ENCODE measurements at places on chromosomes 1 and 21. TPM values are rescaled to one million over a fixed set of nuclear protein-coding genes. Genes with fewer than 3 reads are reported as not detected.
A peak's percentile ranks its signal among the peaks of the same experiment; 100 is the strongest.

- H3K4me3 ChIP-seq, result no peak overlapping the region
- H3K27me3 ChIP-seq, result no peaks in the 10 kb centered on the region
- DNase-seq, result no peak
Measured at GRCh38 chr1:91450260-91450659, 45.6 kb upstream of the HFM1 start.

Gene SHCBP1L
- total RNA-seq, result not detected

DNA sequence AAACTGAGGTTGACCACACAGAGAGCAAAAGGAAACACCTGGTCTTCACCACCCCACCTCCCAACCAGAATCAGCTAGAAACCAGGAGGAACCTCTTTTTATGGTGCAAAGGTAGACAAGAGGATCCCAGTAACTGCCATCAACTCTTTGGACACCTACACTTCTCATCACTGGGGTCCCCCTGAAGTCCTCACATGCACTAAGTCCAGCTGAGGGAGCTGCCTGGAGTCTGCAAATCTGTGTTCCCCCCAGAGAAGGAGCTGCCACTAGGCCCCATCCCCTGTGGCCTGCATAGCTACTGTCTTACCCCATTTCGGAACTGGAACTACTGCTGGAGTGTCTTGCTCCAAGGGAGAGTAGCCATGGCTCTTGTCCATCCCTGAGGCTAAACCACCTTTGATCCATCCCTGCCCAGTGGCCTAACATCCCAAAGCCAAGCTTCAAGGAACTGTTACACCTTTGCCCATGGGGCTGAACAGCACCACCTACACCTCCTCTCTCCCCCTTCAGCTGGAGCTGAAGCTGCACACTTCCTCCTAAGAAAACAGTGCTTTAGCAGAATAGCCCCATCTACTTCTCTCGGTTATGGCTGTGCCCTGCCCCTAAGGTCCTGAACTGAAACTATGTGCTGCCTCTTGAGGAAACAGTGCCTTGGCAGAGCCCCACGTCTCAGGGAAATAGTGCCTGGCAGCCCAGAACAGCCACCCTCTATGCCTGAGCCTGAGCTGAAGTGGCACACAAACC is 85.4 kb upstream of the CD53 start:
- H3K4me3 ChIP-seq, result no peak overlapping the region
- H3K4me1 ChIP-seq, result no peaks in the 10 kb centered on the region
- H3K27me3 ChIP-seq, result no peaks in the 10 kb centered on the region
- no peaks in the 10 kb centered on the region for H3K36me3 ChIP-seq
- DNase-seq, result peak; percentile 57

GRCh38 chr1:41053316-41053715 is 31.8 kb upstream of the SLFNL1 start:
- H3K4me3 ChIP-seq, result no peak overlapping the region
- DNase-seq, result no peak
- H3K36me3 ChIP-seq, result no peaks in the 10 kb centered on the region
- no peaks in the 10 kb centered on the region for H3K27me3 ChIP-seq

Gene SASS6
- 1.9 TPM for total RNA-seq

Gene ADGRL2
- total RNA-seq, result 12.0 TPM

- H3K4me1 ChIP-seq, result no peaks in the 10 kb centered on the region
- no peak overlapping the region for H3K27ac ChIP-seq
- DNase-seq, result no peak
- H3K27me3 ChIP-seq, result no peaks in the 10 kb centered on the region
- no peak overlapping the region for H3K4me3 ChIP-seq
- no peaks in the 10 kb centered on the region for H3K36me3 ChIP-seq
Measured at GRCh38 chr1:79235301-79236002, 228.9 kb upstream of the ADGRL4 start.

DNA sequence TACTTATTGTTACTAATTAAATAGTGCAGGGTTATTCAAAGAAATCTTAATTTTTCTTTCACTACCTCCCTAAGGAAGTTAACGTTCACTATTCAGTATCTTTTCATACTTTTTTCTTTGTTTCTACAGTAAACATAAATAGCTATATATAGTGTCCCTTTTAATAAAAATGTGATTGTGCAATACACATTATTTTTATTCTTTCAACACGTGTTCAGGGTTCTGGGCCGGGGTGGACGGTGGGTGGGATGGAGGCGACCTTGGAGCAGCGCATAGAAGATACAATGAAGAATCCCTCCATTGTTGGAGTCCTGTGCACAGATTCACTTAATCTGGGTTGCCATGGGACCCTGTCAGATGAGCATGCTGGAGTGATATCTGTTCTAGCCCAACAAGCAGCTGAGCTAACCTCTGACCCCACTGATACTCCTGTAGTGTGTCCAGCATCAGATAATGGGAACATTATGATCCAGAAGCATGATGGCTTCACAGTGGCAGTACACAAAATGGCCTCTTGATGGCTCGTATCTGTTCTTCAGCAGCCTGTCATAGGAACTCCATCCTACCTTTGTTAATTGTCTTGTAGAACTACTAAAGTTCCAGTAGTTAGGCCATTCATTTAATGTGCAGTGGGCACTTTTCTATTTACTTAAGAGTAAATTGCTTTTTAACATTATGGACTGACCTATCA is 155.9 kb upstream of the L1TD1 start:
- no peaks in the 10 kb centered on the region for H3K27me3 ChIP-seq
- no peaks in the 10 kb centered on the region for H3K36me3 ChIP-seq
- no peaks in the 10 kb centered on the region for H3K4me1 ChIP-seq
- no peak overlapping the region for H3K4me3 ChIP-seq
- no peak for DNase-seq

GRCh38 chr1:16009030-16009460 is 5.0 kb downstream of the SRARP start:
- no peaks in the 10 kb centered on the region for H3K36me3 ChIP-seq
- no peak overlapping the region for H3K4me3 ChIP-seq
- no peak overlapping the region for H3K27ac ChIP-seq
- peak; percentile 82 for DNase-seq

Gene CFHR4
- total RNA-seq, result not detected

- no peaks in the 10 kb centered on the region for H3K36me3 ChIP-seq
- no peak overlapping the region for H3K27ac ChIP-seq
- no peak overlapping the region for H3K4me3 ChIP-seq
- no peak for DNase-seq
Measured at GRCh38 chr1:111145542-111145941, 5.5 kb downstream of the CEPT1 start.

DNA sequence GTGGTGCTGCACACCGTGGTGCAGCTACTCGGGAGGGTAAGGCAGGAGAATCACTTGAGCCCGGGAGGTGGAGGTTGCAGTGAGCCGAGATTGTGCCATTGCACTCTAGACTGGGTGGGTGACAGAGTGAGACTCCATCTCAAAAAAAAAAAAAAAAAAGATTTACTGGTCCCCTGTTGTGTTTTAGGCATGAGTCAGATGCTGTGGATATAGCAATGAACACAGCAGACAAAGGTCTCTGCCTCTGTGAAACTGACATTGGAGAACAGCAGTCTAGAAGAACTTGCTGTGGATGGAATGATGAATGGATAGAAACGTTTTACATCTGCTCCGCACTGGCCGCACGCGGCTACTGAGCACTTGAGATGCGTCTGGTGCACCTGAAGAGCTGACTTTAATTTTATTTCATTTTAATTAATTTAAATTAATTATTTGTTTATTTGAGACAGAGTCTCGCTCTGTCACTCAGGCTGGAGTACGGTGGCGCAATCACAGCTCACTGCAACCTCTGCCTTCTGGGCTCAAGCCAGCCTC is 24.5 kb upstream of the EPHA2 start:
- H3K36me3 ChIP-seq, result no peaks in the 10 kb centered on the region
- no peak for DNase-seq
- H3K4me1 ChIP-seq, result peaks cover 55% of the 10 kb centered on the region
- peak overlapping the region; percentile 78 for H3K27ac ChIP-seq

- H3K36me3 ChIP-seq, result no peaks in the 10 kb centered on the region
- peak; percentile 70 for DNase-seq
- no peak overlapping the region for H3K4me3 ChIP-seq
- no peak overlapping the region for H3K27ac ChIP-seq
Measured at GRCh38 chr21:31580866-31581276, 78.6 kb upstream of the SOD1 start.

GRCh38 chr1:87926921-87927320 is 598.2 kb downstream of the LMO4 start:
- no peaks in the 10 kb centered on the region for H3K27me3 ChIP-seq
- no peaks in the 10 kb centered on the region for H3K4me1 ChIP-seq
- H3K36me3 ChIP-seq, result no peaks in the 10 kb centered on the region
- H3K4me3 ChIP-seq, result no peak overlapping the region
- no peak for DNase-seq

Gene LCE2B
- not detected for total RNA-seq

GRCh38 chr21:43854773-43855633 is 10.0 kb upstream of the AGPAT3 start:
- no peaks in the 10 kb centered on the region for H3K36me3 ChIP-seq
- H3K4me1 ChIP-seq, result no peaks in the 10 kb centered on the region
- no peaks in the 10 kb centered on the region for H3K27me3 ChIP-seq
- H3K4me3 ChIP-seq, result no peak overlapping the region

DNA sequence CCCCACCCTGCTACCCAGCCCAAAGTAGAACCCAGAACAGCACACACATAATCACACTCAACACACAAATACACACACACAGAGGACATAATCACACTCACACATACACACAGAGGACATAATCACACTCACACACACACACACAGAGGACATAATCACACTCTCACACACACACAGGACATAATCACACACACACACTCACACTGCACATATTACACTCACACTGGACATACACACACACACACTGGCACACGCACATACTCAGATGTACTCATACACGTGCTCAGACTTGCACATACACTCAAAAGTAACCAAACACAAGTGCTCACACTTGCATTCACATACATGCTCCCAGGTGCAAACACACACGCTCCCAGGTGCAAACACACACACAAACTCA is 54.3 kb upstream of the CAMK1G start:
- H3K27me3 ChIP-seq, result no peaks in the 10 kb centered on the region
- no peaks in the 10 kb centered on the region for H3K4me1 ChIP-seq
- no peaks in the 10 kb centered on the region for H3K36me3 ChIP-seq
- H3K4me3 ChIP-seq, result no peak overlapping the region
- DNase-seq, result no peak

GRCh38 chr1:53321366-53321765 is 6.5 kb downstream of the LRP8 start:
- no peak for DNase-seq
- H3K27ac ChIP-seq, result no peak overlapping the region
- H3K4me3 ChIP-seq, result no peak overlapping the region
- H3K36me3 ChIP-seq, result no peaks in the 10 kb centered on the region

DNA sequence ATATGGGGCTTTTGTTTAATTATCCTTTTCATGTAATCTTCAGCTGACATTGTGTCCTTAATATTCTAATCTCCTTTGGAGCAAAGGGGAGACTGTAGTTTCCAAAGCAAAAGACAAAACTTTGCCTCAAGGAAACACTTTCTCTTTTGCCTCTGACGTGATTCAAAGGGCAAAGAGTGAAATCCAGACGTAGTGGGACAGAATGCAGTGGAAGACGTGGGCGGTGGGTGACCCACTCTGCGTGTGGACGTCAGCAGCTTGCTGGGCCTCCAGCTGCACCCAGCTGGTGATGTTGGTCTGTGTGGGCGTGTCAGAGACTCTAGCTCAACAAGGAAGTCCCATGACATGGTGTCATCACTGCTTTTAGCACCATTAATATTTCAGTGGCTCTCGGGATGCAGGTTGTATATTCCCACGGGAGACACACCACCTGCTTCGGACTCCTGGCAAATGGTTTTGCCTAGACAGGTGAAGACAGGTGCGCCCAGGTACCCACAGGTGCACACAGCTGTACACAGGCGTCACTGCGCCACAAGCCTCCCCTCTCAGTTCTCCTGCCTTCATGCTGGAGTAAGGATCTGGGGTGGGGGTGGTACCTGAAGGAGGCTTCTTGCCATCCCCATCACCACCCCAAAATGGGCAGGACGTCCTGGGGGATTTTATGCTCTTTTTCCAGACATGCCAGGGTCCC is 292.1 kb upstream of the VAMP3 start:
- H3K27ac ChIP-seq, result peak overlapping the region; percentile 65
- H3K4me1 ChIP-seq, result no peaks in the 10 kb centered on the region
- no peaks in the 10 kb centered on the region for H3K36me3 ChIP-seq
- DNase-seq, result peak; percentile 71
- no peaks in the 10 kb centered on the region for H3K27me3 ChIP-seq

Gene MAGI3
- total RNA-seq, result 103 TPM

Gene LCE2C
- not detected for total RNA-seq

Gene FOXD2
- 15.8 TPM for total RNA-seq

DNA sequence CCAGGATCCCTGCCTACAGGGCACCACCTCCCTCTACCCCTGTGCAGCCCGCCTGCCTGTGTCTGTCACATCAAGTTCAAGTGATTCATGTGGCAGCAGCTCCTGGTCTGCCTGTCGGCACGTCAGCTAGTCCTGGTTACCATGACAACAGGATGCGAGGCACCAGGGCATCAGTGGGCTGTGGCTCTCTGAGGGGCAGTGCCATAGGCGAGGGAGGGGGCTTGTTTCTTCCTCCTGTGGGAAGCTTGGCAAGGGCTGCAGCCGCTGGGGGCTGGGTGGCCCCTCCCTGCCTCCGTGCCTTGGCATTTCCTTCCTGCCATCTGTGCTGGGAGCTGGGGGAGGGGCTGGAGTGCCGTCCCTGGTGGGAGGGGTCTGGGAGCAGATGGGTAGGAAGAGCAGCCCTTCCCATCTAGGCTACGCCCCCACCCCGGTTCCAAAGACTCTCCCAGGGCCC is 43.1 kb downstream of the FOXO6 start:
- H3K36me3 ChIP-seq, result no peaks in the 10 kb centered on the region
- H3K27me3 ChIP-seq, result peaks cover 31% of the 10 kb centered on the region
- DNase-seq, result no peak
- no peak overlapping the region for H3K27ac ChIP-seq
- no peak overlapping the region for H3K4me3 ChIP-seq

GRCh38 chr1:59354709-59355337 is 57.9 kb downstream of the FGGY start:
- no peak overlapping the region for H3K4me3 ChIP-seq
- no peaks in the 10 kb centered on the region for H3K27me3 ChIP-seq
- H3K4me1 ChIP-seq, result peaks cover 7% of the 10 kb centered on the region
- no peaks in the 10 kb centered on the region for H3K36me3 ChIP-seq

All from transverse colon (tissue), 4 donors.